ENCODE measurements at places on chromosomes 1 and 21. TPM values are rescaled to one million over a fixed set of nuclear protein-coding genes. Genes with fewer than 3 reads are reported as not detected.

DNA sequence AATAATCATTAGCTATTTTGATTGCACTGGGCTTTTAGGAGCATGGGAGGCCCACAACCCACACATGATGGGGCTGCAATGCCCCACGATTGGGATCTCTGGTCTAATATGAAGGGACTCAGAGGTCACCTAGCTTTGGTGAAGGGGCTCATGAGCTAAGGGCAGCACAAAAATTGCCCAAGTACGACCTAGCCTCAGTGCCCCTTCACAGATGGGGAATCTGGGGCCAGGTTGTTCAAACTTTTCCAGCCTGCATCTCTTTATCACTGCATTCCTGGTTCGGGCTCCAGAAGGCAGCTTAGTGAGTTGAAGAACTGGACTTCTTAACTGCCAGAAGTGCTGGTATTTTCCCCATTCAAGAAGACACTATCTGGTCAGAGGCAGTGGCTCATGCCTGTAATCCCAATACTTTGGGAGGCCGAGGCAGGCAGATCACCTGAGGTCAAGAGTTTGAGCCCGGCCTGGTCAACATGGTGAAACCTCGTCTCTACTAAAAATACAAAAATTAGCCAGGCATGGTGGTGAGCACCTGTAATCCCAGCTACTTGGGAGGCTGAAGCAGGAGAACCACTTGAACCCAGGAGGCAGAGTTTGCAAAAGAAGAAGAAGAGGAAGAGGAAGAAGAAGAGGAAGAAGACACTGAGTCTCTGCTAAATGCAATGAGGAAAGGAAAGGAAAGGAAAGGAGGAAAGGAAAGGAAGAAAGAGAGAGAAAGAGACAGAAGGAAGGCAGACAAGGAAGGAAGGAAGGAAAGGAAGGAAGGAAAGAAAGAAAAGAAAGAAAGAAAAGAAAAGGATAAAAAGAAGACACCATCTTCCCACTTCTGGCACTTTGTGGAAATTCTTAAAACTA is 258.5 kb upstream of the IRF2BP2 start:
- no peak for DNase-seq

DNA sequence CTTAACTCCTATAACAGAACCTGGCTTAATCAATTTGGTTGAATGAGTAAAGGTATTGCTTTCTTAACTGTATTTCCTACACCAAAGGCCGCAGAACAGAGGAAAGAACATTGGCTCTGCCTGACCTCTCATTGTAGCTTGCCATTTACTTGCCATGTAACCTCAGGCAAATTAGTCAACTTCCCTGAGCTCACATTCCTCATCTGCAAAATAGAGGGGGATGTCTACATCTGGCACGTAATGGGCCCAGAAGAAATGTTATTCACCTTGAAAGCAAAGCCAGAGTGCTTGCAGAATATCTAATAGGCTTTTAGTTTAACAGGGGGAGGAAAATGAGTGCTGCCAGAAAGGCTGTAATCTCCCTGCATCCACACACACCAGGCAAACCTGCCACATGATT is 44.3 kb downstream of the LAMC2 start:
- DNase-seq: no peak

DNA sequence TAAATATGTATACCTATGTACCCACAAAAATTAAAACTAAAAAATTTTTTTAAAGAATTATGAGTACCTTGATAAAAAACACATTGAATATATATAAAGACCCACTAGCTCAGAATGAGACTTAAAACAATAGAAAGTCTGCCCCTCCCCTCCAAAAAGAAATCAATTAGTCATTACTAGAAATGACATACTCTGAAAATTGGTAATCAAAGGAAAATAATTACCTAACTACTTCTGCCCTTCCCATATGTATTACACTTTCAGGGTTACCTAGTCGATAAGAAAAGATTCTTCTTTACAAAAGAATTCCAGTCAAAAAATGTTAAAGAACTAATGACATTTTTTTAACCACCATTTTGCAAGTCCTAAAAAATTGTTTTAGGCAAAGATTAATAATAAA is 34.7 kb downstream of the VAV3 start:
- DNase-seq: no peak

- DNase-seq: no peak
These were observed 81.6 kb upstream of the IVNS1ABP start for GRCh38 chr1:185398599-185398998.

DNA sequence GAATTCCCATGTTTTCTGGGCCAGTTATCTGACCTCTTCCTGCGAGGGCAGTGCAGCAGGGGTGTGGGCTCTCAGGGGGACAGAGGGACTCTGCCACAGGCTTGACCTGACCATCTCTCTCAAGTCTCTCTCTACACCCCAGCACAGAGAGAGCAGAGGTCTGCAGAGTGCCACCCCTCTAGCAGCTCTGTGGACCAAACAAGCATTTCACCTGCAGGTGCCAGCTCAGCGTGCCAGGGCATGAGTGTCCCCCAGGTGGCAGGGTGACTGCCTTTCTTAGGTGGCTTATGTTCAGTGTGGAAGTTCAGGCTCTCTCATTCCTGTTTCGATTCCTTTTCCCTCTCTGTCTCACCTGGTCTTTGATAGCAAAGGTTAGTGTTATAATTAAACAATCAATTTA is 191.3 kb downstream of the CACNA1E start:
- no peak for DNase-seq

DNA sequence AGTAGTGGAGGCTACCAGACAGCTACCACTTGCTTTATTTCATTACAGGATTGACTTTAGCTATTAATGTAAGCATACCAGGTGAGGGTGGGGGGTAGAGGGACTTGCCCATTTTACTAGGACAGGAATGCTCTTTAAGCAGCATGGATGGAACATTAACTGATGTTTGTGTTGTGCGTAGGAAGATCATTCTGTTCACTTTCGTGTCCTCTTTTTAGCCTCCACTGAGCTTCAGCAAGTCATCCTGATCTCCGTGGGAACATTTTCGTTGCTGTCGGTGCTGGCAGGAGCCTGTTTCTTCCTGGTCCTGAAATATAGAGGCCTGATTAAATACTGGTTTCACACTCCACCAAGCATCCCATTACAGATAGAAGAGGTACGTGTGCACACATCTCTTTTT is 29.3 kb downstream of the IFNGR2 start:
- DNase-seq: no peak

DNA sequence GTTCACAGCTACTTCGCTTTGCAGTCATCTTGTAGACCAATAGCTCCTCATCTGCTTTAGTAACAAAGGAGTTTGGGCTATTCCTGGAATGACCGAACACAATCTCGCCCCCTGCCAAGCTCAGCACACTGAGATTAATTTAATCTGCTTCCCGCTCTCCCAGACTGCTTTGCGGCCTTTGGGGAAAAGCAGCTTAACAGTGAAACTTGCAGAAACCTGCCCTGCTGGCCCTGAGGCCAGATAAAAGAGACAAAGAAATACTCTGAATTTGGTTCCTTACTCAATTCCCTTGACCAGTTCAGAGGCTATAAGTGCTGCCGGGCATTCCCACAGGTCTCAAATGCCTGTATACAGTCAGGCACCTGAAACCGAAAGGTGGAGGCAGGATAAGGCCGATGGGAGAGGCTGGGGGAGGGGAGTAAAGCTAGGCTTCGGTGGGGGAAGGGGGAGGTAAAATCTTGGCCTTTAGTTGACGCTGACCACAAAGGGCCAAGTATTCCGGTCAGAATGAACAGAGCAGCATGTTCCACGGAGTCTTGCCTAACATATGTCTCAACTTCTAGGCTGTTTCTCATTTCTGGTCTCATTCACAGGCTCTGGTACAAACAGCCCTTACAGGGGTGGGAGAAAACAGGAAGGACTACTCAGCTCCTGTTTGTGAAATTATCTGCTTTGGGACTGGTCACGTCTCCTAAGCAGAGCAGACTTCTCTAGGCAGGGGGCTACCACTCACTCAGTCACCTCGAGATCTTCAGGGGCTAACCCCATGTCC is 17.7 kb upstream of the A3GALT2 start:
- DNase-seq: peak; percentile 66

DNA sequence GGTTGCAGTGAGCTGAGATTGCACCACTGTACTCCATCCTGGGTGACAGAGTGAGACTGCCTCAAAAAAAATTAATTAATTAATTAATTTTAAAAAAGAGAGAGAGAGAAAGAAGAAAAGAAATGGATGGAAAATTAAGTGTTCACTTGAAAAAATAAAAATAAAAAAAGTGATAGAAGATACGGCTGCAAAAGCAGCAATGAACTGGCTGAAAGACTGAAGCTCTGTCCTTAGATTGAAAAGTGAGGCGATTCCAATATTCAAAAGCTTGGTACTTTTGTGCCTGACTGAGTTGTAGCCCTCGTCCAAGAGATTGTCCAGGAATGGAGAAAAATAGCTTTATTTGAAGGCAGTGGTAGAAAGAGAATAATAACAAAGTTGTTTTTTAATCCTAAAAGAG is 154.6 kb downstream of the ADSS2 start:
- no peak for DNase-seq

GRCh38 chr1:154784416-154784815 is 85.7 kb downstream of the KCNN3 start:
- no peak for DNase-seq

DNA sequence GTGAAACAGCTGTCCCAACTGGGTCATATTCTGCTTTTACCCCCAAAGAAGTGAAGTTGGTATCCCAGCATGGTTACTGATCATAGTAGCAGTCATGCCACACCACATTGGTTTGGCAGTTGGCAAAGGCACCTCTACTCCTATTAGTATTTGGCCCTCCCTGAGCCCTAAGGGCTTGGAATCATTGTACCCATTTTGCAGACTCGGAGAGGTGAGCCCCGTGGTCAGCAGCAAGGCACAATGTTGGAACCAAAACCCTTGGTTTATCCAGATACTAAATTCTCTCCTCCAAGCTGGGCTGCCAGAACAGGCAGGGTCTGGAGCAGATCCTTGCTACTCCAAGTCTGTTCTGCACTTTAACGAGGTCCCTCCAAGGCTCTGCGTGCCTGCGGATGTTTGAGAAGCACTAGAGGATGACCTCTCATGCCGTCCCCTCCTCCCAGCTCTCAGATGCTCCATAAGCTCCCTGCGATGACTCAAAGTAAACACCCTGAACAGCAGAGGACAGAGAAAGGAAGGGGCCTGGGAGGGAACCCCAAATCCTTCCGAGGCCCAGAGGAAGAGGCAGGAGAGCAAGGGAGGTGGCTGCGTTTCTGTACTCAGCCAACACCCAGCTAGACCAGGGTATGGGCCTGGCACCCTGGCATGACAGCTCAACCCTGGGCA is 89.3 kb downstream of the PAX7 start:
- no peak for DNase-seq

DNA sequence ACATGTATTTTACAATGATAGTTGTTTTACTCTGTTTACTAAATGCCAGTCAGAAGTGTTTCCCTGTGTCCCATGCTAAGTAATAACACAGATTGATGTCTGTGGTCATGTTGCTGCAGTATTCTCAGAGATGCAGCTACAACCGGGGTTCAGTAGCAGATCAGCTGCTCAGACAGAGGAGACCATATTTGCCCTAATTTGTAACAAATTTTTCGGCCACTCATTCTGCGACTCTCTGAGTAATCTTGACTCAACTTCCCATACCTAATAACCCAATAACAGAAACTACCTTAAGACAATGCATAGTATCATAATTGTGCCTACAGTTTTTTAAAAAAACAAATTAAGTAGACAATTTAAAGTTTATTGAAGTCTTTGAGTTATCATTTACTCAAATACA is 32.6 kb downstream of the NIBAN1 start:
- no peak for DNase-seq

DNA sequence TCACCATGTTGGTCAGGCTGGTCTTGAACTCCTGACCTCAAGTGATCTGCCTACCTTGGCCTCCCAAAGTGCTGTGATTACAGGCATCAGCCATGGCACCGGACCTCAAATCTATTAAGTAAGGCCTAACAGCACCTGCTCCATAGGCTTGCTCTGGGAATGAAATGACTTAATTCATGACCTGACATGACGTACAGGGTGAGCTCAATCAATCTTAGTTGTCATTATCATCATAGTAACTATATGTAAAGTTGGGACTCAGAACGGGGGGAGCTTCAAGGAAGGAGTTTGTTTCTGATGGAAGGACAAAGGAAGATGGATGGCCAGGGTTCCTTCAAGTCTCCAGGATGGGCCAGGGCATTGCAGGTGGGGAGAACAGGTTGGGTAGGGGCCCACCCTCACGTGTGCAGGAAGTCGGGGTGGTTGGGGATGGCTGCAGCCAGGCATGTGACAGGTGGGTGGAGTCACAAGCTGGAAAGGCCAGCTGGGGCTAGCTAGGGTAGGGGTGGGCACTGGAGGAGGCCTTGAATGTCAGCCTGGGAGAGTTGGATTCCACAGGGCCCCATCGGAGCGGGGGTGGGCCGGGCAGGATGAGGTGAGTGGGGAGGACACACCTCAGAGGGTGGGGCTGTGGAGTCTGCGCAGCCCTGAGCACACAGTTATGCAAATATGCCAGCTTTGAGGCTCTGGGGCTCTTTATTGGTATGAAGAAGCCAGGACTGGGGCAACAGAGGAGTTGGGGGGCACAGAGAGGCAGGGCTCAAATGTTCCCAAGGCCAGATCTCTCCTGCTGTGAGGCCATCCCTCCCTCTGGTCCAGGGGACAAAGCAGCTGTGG is 9.6 kb downstream of the TRIM62 start:
- DNase-seq: no peak

DNA sequence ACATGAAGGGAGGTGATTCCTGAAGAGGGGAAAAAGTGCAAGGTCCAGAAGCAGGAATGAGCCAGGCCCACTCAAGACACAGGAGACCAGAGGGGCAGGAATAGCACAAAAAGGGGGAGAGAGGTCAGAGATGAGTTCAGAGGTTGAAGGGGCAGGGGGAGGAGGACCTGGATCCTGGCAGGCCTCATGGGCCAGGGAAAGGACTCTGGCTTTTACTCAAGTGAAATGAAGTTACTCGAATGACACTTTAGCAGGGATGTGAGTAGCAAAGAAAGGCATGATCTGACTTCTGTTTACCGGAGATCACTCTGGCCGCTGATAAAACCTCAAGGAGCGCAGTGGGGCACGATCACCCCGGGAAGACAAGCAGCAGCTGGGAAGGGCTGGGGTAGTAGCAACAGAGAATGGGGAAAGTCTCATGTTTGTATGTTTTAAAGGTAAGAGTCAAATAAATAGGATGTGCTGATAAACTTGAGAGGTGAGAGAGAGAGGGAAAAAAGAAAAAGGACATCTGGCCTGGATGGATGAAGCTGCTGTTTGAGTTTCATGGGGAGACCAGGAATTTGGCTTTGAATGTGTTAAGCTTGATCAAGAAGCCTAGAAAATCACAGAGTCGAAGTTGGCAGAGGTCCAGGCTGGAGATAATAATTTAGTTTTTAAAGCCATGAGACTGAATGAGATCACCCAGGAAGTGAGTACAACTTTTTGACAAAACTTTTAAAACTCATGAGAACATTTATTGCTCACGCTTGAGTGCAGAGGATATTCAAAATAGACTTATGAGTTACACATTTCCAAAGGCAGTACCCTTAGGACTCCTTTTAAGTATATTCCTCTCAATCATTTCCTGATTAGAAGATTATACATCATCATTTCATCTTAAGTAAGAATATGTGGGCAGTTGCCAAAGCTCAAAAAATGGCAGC is 156.0 kb downstream of the RERE start:
- DNase-seq: no peak

GSTM4 gene
- total RNA-seq: 15.7 TPM

MTARC1 gene
- 37.6 TPM for total RNA-seq

RUNX3 gene
- 13.1 TPM for total RNA-seq

TRAPPC3 gene
- total RNA-seq: 60.3 TPM

SPRR2E gene
- total RNA-seq: not detected

C1orf87 gene
- total RNA-seq: 7.4 TPM

ANKRD65 gene
- 22.3 TPM for total RNA-seq
